ENCODE measurements at places on chromosomes 16 and 17.

DNA sequence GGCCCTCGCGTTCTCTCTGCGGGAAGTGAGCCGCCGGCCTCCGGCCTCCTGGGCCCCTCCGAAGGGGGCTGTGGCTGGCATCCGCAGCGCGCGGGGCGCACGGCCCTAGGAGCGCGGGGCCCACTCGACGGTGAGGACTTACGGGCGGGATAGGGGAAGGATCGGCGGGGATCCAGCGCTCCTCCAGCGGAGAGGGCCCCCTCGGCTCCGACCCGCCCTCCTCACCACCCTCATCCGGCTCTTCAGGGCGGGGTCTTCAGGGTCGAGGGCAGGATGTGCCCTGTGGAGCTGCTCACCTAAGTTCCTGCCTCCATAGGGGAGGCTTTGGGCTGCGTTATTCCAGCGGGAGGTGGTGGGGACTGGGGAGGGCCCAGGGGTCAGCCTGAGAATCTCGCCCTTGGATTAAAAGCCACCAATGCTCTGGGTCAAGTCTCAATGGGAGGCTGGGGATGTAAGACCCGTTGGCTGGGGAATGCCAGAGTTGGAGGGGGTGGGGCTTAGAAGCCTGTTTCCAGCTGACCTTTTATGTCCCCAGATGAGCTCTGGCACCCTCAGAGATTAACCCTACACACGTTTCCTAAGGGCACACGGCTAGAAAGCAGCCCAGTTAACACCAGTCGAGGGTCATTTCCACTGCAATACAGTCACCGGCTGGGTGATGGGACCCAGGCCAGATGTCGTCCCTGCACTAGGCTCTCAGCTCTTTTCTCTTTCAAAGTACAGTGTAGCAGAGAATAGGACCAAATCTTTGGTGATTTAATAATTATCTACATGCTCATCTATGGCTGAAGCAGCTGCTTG, 13.4 kb downstream of the TBX2 start:
- DNase-seq: no peak

- DNase-seq: no peak
These were observed 39.2 kb upstream of the TNRC6C start for GRCh38 chr17:77919276-77919675.

DNA sequence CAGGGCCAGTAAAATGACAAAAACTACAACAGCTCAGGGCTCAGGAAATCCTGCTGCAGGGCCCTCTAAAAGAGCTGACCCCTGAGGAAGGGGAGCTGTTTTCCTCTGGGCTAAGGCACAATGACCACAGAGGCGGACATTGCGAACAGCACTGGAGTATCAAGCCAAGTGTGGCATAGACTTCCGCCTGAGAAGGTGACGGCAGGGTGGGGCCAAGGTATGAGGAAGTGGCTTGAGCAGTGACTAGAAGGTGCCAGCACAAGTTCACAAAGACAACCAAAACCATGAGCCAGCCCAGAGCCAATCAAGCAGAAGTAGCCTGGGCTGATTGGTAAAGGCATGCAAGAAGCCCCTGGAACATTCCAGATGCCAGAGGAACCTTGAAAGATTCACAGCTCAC, 13.9 kb downstream of the ERN2 start:
- DNase-seq: no peak

DNA sequence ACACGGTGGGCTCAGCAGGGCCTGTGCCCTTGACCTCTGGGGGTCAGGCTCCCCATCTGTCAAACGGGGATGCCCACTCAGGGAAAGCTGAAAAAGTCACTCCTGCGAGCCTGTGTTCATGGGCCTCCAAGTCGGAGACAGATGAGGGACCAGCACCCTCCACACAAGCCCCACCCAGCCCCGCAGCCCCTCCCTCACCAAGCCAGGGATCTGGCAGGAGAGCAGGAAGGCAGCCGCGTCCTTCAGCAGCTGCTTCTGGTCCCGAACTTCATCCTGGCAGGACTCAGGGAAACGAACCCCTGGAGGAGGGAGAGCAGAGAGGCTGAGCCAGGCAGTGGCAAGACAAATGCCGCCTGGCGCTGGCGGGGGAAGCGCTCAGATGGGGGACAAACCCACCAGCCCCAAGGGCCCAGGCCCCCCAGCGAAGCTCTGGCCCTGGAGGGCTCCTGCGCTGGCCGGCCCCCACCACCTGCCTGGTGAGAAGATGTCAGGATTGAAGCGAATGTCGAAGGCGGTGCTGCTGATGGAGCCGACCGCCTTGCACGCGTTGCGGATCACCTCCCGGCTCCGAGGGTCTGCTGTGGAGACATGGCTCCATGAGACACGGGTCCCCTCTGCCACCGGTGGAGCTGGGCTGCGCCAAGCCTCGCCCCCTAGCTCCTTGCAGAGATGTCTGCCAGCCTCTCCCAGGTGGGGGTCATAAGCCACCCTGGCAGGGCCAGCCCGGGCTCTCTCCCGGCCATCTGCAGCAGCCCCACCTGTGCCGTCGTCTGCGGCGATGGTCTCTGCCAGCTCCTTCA, 15.4 kb downstream of the CLUH start:
- no peak for DNase-seq

GRCh38 chr16:30065943-30066760, 592 bp downstream of the ALDOA start:
- DNase-seq: no peak

- no peak for DNase-seq
These were observed 106.2 kb downstream of the KCNJ12 start for GRCh38 chr17:21482189-21482865.
